Left ventricle myocardium inferior (tissue), 1 donor: ENCODE measurements at places on chromosomes 1 and 21. TPM values are rescaled to one million over a fixed set of nuclear protein-coding genes. Genes with fewer than 3 reads are reported as not detected.

DNA sequence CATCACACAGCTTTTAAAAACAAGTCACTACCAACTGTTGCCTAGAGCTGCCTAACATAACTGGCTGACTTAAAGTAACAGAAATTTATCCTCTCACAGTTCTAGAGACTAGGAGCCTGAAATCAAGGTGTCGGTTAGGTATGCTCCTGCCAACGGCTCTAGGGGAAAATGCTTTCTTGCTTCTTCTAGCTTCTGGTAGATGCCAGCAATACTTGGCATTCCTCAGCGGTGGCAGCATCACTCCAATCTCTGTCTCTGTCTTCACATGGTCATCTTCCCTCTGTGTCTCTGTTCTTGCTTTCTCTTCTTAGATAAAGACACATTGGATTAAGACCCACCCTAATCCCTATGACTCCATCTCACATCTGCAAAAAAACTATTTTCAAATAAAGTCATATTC is 51.5 kb downstream of the DMRTA2 start:
- H3K27ac ChIP-seq = no peak overlapping the region
- no peak overlapping the region for H3K4me3 ChIP-seq
- no peak for DNase-seq
- peaks cover 62% of the 10 kb centered on the region for H3K27me3 ChIP-seq
- peaks cover 7% of the 10 kb centered on the region for H3K4me1 ChIP-seq

DNA sequence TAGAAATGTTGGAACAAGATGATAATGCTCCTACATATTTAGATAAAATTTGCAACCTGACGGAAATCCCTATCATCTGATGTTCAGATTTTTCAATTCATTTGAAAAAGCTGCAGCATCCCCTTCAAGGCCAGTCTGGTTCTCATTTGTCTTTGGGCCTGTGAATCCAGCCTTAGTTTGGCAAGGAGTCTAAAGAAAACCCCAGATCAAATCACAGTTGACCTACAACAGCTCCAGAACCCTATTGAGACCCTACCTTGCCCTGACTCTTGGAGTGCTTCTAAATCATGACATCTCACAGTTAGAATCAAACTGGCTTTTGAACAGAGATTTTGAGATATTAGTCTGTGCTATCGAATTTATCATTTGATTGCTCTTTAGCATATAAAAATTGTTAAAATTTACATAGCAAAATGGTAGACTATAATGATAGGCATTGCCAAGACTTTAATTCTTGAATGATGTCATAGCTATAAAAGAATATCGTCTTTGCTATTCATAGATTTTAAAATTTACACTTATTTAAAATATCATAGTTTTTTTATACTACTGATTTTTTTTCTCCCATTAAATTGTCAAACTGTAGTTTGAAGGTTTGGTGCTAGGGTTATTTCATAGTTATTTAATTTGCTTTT is 2.2 kb downstream of the PPP2R5A start:
- peak overlapping the region; percentile 99 for H3K27ac ChIP-seq
- no peak for DNase-seq
- H3K27me3 ChIP-seq = no peaks in the 10 kb centered on the region
- peaks cover 76% of the 10 kb centered on the region for H3K4me1 ChIP-seq
- H3K36me3 ChIP-seq = no peaks in the 10 kb centered on the region

DNA sequence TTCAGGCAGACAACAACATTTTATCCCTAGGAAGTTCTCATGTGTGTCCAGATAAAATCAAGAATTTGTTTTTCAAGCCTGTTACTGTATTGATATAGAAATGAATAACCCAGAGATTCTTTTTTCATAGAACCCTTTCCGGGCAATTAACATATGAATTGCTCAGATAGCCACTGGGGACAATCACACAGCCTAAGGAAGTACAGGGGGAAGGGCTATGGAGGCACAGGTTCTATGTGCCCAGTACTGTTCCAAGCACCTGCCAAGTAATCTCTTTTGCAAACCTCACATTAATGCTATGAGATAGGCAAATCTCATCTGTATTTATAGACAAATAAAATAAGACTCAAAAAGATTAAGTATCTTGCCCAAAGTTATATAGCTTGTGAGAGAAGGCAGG is 84.9 kb downstream of the NTNG1 start:
- H3K27ac ChIP-seq = no peak overlapping the region
- H3K36me3 ChIP-seq = no peaks in the 10 kb centered on the region
- no peak overlapping the region for H3K4me3 ChIP-seq
- DNase-seq = no peak
- H3K4me1 ChIP-seq = no peaks in the 10 kb centered on the region

DNA sequence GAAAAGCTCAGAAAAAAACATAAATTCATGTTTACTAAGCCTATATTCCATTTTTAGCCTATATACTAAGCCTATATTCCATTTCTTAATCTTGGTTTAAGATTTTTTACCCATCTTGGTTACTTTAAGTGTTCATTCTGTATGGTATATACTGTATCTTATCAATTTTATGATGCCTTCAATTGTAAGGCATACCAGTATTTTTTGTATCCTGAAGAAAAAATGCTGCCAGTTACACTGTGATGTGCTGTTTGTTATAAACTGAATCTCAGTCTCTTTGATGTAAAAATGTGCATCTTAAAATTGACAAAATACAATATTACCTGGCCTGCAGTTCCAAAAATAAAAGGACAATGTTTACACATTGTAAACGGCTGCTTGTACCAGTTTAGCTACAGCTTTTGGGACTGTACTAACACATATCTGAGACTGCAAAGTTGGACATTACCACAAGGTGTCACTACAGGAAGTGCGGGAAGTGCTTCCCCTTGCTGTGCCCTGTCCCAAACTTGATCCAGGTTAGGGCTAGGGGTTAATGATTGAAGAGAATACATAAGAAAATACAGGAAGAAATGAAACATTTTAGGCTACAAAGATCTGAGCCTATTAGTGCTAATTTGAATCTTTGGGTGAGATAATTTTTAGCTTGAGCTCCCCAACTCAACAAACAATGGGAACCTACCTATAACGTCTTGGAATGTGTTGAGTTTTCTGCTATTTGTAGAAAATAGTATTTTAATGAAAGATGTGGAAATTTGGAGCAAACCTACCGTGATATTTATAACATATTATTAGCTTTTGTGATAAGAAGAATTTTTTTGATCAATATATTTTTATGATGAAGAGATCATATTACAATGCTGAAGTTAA is 108.9 kb downstream of the LBR start:
- peaks cover 20% of the 10 kb centered on the region for H3K27me3 ChIP-seq
- H3K27ac ChIP-seq = no peak overlapping the region
- H3K4me3 ChIP-seq = no peak overlapping the region

DNA sequence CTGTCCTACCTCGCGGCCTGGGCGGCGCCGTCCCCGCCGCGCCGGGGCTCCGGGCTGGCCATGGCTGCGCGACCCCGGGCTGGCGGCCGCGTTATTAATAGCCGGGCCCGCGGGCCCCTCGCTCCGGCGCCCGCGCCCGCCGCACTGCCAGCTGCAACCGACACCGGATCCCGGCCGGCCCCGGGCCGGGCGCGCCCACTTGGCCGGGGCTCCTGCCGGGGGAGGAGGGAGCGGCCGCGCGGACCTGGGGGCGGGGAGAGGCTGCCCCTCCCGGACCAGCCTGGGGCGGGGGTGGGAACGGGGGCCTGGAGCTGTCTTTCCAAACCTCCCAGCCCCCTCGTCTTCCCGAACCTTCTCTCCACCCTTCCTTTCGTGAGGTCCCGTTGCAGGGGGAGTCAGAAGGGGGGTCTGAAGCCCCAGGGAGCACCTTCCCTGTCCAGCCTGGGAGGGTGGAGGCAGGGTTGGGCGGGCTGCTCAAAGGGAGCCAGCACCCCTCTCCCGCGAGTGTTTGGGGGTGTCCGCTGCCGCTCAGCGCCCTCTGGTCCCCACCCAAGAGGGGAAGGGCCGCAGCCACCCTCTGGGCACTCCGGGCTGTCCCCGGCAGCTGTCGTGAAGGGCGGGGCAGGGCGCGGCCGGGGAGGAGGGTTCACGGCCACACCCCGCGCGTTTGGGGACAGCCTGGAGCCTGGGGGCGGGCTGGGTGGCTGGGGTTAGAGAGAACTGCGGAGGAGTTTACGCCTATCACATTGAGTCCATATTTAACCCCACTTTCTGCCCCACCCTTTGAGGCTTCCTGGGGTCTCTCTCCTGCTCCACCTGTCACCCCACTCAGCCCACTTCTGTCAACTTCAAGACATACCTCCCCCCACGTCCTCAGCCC is at the start of gene SYNC:
SYNC (minus strand) TSS at position 172 of the 880 bp plus-strand sequence; CDS start at position 62, 110 bp downstream.
- DNase-seq = peak; percentile 77
- peaks cover 37% of the 10 kb centered on the region for H3K4me1 ChIP-seq
- peak within 1 kb of the TSS; percentile 78 for H3K4me3 ChIP-seq
- no peaks in the 10 kb centered on the region for H3K27me3 ChIP-seq

PDZK1 gene
- total RNA-seq = 0.16 TPM
